ENCODE measurements at places on chromosomes 6 and 20. TPM values are rescaled to one million over a fixed set of nuclear protein-coding genes. Genes with fewer than 3 reads are reported as not detected.

GRCh38 chr20:58927490-58928061 is 53.5 kb upstream of the NELFCD start:
- DNase-seq = no peak

The ZFP57 gene
- total RNA-seq = 0.10 TPM

The PHACTR1 gene
- 3.3 TPM for total RNA-seq

- DNase-seq = no peak
Measured at GRCh38 chr6:42165016-42165415, 8.1 kb upstream of the GUCA1A start.

The FLRT3 gene
- total RNA-seq = 3.2 TPM

- no peak for DNase-seq
Measured at GRCh38 chr20:34956041-34956458, 382 bp downstream of the MYH7B start.

GRCh38 chr6:347951-348859 is 43.3 kb upstream of the IRF4 start:
- DNase-seq = no peak

- no peak for DNase-seq
Measured at GRCh38 chr6:16804546-16805242, 43.4 kb upstream of the ATXN1 start.

The LIN28B gene
- 45.6 TPM for total RNA-seq

DNA sequence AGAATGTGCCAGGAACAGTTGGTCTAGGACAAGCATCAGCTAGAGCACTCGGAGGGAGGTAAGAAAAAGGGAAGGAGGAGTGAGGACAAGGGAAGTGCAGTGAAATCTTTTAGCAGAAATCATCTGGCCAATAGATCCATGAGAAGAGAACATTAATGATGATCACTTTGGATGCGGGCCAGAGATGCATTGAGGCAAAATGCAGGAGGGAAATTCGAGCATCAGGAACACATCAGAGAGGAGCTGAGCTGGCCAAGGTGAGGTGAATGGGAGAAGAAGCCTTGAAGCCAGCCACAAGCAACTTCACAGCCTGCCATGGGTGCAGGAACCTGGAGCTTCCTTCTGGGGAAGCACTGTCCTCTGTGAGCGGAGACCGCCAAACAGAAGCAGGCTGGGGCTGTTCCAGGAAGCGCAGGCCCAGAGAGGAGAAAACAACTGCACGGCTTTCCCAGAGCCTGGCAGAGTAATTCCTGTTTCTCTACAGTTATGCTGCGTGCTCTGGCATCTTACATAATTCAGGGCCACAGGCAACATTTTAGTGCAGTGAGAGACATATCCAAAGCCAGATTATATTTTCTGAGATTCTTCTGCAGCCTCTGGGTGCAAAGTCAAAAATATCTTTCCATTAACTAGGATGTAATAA is 143.8 kb downstream of the F13A1 start:
- no peak for DNase-seq

DNA sequence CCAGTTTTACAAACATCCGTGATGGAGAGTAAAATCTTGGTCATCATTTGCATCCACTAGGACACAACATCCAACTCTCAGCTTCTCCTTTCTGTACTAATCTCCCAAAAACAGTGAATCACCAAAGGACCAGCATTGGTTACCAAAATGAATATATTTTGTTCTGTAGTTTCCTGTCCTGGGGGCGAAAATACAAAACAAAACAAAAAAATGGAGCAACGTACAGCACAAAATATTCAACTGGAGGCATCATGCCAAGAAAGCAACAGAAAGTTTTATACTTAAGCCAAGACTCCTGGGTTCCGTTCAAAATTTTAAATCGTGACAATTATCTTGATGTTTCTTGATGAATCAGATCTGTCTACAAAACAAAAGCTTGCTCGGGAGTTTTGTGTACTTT is 126.6 kb upstream of the CCDC28A start:
- no peak for DNase-seq

The ARFGEF3 gene
- total RNA-seq = 11.0 TPM

The SEMG1 gene
- total RNA-seq = 0.81 TPM

The MCM9 gene
- 10.7 TPM for total RNA-seq

DNA sequence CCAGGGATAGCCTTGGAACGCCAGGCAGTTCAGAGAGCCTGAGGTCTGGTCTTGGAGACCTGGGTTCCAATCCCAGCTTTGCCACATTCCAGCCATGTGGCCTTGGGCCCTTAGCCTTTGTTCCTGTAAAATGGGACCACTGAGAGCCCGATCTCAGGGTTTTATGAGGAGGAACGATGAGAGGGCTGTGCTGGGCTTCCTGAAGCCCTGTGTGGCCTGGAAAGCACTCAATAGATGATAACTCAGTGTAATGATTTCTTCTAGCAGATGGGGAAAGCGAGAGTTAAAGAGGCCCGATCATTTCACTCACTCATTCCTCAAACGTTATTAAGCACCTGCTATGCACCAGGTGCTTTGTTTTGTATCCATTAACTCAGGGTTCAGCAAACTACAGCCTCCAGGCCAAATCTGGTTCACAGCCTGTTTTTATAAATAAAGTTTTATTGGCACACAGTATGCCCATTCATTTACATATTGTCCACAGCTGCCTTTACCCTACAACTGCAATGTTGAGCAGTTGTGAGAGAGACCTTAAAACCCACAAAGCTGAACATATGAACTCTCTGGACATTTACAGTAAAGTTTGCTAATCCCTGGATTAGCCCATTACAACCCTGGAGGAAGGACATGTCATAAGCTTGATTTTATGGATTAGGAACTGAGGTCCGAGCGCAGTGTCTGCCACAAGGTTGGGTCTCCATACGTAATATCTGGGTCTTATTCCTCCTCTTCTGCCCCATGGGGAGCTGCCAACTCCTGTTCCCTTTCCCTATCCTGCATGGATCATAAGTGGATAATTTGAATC is 90.4 kb downstream of the CEBPB start:
- no peak for DNase-seq

GRCh38 chr6:96940322-96940721 is 15.8 kb downstream of the KLHL32 start:
- no peak for DNase-seq

GRCh38 chr6:170084166-170084730 is 206.6 kb downstream of the DLL1 start:
- DNase-seq = no peak

- DNase-seq = no peak
Measured at GRCh38 chr6:101986476-101986875, 593.0 kb downstream of the GRIK2 start.
